ENCODE measurements at places on chromosomes 12 and 14.

- DNase-seq = no peak
Measured at GRCh38 chr14:79705126-79705894, 506.0 kb downstream of the DIO2 start.

GRCh38 chr14:104066719-104067295 lies 18.7 kb upstream of the ASPG start:
- DNase-seq = no peak

DNA sequence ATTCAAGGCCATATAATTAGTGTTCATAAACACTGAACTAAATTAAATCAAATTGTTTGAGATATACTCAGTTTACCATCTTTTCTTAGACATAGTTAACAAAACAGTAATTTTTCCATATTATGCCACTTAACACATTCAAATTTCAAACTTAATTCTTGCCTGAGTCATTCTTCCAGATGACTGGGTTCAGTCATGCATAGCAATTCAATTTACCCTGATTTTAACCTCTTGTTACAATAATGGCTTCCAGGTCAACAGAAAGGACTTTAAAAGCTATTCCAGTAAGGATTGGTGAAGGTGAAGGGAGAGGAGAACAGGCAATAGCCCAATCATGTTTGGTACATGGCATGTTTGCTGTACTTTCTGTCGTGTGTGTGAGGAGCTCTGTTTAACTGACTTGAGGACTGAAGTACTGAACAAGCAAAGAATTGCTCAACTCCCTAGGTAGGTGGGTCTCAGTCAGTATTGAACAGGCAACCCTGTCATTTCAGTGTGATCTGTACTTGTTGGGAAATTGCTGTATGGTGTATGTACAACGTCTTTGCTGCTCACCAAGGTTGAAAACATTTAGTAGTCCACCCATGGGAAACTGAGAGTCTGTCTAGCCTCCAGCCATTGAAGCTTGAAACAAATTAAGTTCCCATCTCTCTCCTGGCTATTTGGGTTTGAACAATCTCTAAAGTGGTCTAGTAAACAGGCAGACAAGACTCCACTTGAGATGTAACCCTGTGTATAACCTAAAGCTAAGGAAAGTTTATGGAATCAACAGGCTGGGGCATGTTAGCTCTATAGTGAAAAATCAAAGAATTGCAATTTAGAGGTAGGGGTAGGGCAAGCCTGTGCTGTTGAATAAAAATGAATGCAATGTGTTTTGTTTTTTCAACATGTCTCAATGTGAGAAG lies 327.2 kb downstream of the BTG1 start:
- DNase-seq = no peak

GRCh38 chr12:26273811-26274210 lies 78.4 kb downstream of the SSPN start:
- DNase-seq = no peak

- DNase-seq = no peak
Measured at GRCh38 chr14:81537193-81537592, 3.5 kb upstream of the SEL1L start.

GRCh38 chr14:90105756-90106155 lies 44.0 kb downstream of the KCNK13 start:
- DNase-seq = no peak

- DNase-seq = no peak
Measured at GRCh38 chr14:32021341-32021740, 55.8 kb upstream of the ARHGAP5 start.

DNA sequence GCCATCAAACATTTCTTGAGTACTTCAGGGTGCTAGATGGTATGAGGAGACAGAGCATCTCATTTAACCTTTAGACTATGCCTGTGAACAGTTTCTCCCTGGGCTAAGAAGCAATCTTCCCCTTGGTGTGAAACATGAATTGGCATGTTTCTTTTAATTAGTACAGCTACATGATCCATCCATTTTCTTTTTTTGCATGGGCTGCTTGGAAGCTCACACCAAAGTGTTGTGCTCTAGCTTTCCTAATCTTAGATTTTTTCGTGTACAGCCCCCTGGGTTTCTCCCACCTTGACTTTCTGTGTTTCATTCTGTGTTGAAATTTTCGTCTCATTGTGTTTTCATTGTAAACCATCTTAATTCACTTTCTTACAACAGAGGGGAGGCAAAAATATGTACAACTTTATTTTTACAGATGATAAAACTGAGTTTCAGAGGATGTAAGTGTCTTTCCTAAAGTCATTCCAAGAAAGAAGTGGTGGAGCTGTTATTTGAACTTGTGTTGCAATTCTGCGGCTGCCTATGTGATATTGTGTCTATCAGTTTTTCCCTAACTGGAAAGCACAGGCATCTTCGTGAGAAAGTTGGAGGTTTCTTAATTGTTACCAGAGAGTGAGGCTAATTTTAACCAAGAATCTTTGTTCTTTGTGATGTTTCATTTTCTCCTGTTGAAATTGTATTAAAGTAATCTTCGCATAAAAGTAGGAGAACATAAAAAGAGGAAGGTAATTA lies 64.5 kb downstream of the DAAM1 start:
- DNase-seq = no peak

DNA sequence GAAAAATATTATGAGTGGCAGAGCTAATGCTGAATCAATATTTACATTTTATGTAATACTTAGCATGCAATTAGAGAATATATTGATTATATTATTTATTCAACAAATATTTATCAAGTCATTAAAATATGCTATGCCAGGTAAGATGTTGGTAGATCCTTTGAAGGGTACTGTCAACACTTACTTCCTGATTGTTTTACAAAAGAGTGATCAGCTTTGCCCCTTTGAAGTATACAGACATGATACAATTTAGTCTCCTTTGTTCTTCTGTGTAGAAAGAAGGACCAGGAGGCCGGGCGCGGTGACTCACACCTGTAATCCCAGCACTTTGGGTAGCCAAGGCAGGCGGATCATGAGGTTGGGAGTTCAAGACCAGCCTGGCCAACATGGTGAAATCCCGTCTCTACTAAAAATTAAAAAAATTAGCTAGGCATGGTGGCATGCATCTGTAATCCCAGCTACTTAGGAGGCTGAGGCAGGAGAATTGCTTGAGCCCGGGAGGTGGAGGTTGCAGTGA lies 73.9 kb upstream of the IFNG-AS1 start:
- DNase-seq = no peak

DNA sequence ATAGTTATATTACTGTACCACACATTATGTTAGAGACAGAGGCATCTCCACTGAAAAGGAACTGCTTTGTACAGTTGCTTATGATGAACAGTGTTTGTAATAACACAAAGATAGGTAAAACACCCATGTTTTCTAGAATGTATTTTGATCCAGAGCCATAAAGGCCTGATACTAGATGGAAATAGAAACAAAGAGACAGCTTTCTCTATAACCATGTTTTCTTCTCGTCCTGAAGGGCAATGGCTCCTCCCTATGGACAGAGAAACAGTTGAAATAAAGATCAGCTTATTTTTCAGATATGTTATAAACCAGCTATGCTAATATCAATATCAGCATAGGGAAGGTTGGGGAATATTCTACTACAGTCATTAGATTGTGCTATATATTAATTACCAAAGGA lies 109.2 kb downstream of the ATXN7L3B start:
- no peak for DNase-seq

GRCh38 chr14:98223106-98223505 lies 1048.9 kb downstream of the BCL11B start:
- DNase-seq = no peak

GRCh38 chr14:88422919-88423650 lies 37.6 kb downstream of the SPATA7 start:
- no peak for DNase-seq

GRCh38 chr12:102602521-102602920 lies 122.2 kb upstream of the IGF1 start:
- no peak for DNase-seq

GRCh38 chr14:75456069-75456996 lies 28.5 kb downstream of the JDP2 start:
- DNase-seq = no peak
